Keratinocyte (primary cell): ENCODE measurements at places on chromosomes 5 and 9. TPM values are rescaled to one million over a fixed set of nuclear protein-coding genes. Genes with fewer than 3 reads are reported as not detected.

GRCh38 chr9:70868661-70869652, 252.5 kb downstream of the TRPM3 start:
- H3K27ac ChIP-seq, result no peak overlapping the region
- H3K27me3 ChIP-seq, result peaks cover 9% of the 10 kb centered on the region
- no peak for DNase-seq
- H3K36me3 ChIP-seq, result no peaks in the 10 kb centered on the region
- H3K4me3 ChIP-seq, result no peak overlapping the region

- H3K4me3 ChIP-seq, result no peak overlapping the region
- H3K27ac ChIP-seq, result no peak overlapping the region
- H3K27me3 ChIP-seq, result no peaks in the 10 kb centered on the region
- peaks cover 6% of the 10 kb centered on the region for H3K36me3 ChIP-seq
- no peak for DNase-seq
Measured at GRCh38 chr5:68243681-68244080, 28.1 kb downstream of the PIK3R1 start.

- no peak for DNase-seq
- no peaks in the 10 kb centered on the region for H3K36me3 ChIP-seq
- peaks cover 15% of the 10 kb centered on the region for H3K4me1 ChIP-seq
- H3K27me3 ChIP-seq, result no peaks in the 10 kb centered on the region
- H3K4me3 ChIP-seq, result no peak overlapping the region
Measured at GRCh38 chr5:149210225-149210624, 61.4 kb upstream of the AFAP1L1 start.

DNA sequence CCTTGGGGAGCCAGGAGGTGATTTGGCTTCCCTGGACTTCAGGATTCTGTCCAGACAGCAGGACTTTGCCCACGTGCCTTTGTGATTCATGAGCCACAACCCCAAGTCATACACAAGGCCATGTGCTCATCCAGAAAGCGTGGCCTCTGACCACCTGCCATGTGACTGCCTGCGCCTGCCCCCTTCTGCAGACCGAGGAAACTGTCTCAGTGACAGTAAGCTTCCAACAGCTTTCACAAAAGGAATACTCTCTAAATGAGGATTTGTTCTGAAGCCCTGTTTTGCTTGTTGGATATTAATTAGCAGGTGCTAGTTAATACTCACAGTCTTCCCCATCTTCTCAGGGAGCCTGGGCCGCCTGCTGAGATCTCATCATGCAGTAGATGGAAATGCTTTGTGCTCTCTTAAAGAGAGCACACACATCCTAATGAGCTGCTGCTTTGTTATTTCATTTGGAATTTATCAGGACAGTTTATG, 36.9 kb upstream of the ANGPTL2 start:
- H3K4me1 ChIP-seq, result peaks cover 21% of the 10 kb centered on the region
- no peak for DNase-seq
- H3K27ac ChIP-seq, result no peak overlapping the region
- H3K27me3 ChIP-seq, result no peaks in the 10 kb centered on the region
- no peak overlapping the region for H3K4me3 ChIP-seq
- H3K36me3 ChIP-seq, result no peaks in the 10 kb centered on the region

CAMK4 gene
- polyA plus RNA-seq, result 0.30 to 1.0 TPM (median 0.45 TPM) in 3 replicates

AMBP gene
- polyA plus RNA-seq, result not detected in 3 replicates

DNA sequence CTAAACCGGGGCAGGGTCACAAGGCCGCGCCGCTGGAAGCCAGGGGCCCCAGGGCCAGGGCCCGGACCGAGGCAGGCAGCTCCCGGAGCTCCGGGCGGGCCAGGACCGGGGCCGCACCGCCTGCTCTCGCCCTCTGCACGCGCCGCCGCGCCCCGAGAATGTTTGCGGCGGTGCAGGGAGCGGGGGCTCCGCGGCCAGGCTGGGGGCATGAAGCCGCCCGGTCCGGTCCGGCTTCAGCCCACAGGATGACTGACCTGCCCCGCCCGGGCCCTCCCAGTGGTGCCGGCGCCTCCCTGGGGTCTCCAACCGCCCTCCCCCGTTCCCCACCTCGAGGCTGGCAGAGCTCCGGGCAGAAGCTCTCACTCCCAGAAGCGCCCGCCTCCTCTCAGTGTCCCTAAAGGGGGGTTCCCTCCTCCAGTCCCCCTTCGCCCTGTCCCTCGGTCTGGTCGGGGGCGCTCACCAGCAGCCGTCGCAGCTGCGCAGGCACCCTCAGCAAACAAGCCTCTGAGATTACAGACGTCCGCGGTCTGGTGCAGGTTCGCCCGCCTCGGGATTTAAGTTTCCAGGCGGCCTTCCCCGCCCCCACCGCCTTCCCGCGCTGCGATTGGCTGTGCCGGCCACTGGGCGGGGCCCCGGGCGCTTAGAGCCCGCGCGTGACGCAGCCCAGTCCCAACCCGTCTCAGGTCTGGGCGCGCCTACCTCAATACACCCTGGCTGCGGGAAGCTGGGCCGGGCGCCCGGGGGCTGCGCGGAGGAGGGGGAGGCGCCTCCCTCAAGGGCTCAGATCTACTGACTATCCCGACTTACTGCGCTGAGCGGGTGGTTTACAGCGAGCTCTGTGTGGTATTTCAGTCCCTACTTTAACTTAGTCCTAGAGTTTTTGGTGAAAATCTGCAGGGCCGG, at the start of gene CTSV:
Gene CTSV, minus strand, starts transcription at position 532 of the 903 bp plus-strand sequence. CDS start 1,099 bp downstream, outside the sequence.
- peak within 1 kb of the TSS; percentile 87 for H3K4me3 ChIP-seq
- H3K27me3 ChIP-seq, result no peaks in the 10 kb centered on the region
- H3K4me1 ChIP-seq, result peaks cover 11% of the 10 kb centered on the region
- DNase-seq, result peak; percentile 68
- H3K27ac ChIP-seq, result peak within 1 kb of the TSS; percentile 90
- H3K36me3 ChIP-seq, result peaks cover 13% of the 10 kb centered on the region
